ENCODE measurements at places on chromosomes 7 and 10. TPM values are rescaled to one million over a fixed set of nuclear protein-coding genes. Genes with fewer than 3 reads are reported as not detected.
A peak's percentile ranks its signal among the peaks of the same experiment; 100 is the strongest.

MAGI2 gene
- total RNA-seq: 7.1 TPM

SORCS3 gene
- not detected for total RNA-seq

AKR1D1 gene
- not detected for total RNA-seq

TFEC gene
- 28.4 TPM for total RNA-seq

VWC2 gene
- total RNA-seq: not detected

LRRC18 gene
- 2.6 TPM for total RNA-seq

ABCC2 gene
- total RNA-seq: under 0.01 TPM

NEUROD6 gene
- not detected for total RNA-seq

DNA sequence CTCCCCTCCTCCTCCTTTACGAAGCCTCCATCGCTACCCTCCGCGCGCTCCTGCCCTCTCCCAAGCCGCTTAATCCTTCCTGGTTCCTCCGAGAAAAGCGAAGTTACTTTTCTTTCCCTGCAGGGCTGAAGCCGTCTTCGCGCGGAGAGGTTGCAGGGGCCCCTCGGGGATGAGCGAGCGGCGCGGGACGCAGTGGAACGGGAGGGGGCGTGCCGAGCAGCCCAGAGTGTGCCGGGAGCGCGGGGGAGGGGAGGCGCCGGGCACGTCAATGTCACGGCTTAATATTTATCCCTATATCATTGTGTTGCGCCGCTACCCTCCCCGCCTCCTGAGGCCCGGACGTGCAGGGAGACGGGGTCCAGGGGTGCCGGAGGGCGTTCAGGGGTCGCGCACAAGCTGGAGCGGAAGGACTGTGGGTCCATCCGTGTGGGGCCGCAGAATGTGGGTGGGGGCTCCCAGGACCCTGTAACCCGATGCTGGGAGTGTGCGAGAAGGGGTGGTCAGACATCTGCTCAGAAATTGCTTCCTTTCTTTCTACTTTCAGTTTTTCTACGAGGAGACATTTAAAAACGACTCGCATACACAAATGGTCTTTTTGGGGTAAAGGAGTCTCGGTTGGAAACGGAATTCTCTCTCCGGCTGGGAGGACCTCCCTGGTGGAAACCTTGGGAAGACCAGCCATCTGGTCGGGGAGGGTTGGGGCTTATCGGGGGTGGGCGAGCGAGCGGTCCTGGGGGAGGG, 2.4 kb downstream of the CDK6 start:
- DNase-seq: peak; percentile 96
- peaks cover 50% of the 10 kb centered on the region for H3K4me1 ChIP-seq
- peak overlapping the region; percentile 64 for H3K4me3 ChIP-seq
- no peaks in the 10 kb centered on the region for H3K36me3 ChIP-seq
- peak overlapping the region; percentile 92 for H3K27ac ChIP-seq

DNA sequence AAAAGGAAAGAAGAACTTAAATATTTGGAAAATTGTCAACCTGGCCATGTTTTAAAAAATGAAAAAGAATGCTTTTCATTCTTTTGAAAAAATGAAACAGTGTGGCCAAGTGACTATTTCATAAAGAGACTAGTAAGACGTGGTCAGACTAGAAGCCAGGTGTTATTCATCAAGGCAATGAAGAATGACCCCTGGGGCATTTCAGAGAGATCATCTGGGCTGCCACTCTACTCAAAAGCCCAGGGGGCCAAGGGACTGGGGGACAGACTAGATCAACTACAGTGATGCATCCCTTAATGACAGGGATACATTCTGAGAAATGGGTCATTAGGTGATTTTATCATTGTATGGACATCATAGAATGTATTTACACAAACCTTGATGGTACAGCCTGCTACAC, 199.4 kb downstream of the STK31 start:
- no peaks in the 10 kb centered on the region for H3K4me1 ChIP-seq
- no peak for DNase-seq
- H3K4me3 ChIP-seq: no peak overlapping the region
- no peaks in the 10 kb centered on the region for H3K36me3 ChIP-seq
- no peaks in the 10 kb centered on the region for H3K27me3 ChIP-seq
- no peak overlapping the region for H3K27ac ChIP-seq

- no peak overlapping the region for H3K27ac ChIP-seq
- no peak overlapping the region for H3K4me3 ChIP-seq
- H3K27me3 ChIP-seq: no peaks in the 10 kb centered on the region
These were observed 245.0 kb upstream of the SORCS1 start for GRCh38 chr10:107409522-107409921.

- H3K36me3 ChIP-seq: no peaks in the 10 kb centered on the region
- H3K27ac ChIP-seq: no peak overlapping the region
These were observed 58.0 kb downstream of the LSMEM1 start for GRCh38 chr7:112538726-112539255.

- H3K27ac ChIP-seq: no peak overlapping the region
- H3K4me1 ChIP-seq: peaks cover 24% of the 10 kb centered on the region
- H3K4me3 ChIP-seq: peak overlapping the region; percentile 59
These were observed 523 bp upstream of the CDH23 start for GRCh38 chr10:71396084-71396710.

GRCh38 chr7:46247664-46248063, 326.6 kb upstream of the IGFBP3 start:
- no peak overlapping the region for H3K27ac ChIP-seq
- H3K36me3 ChIP-seq: no peaks in the 10 kb centered on the region
- no peak overlapping the region for H3K4me3 ChIP-seq
- no peaks in the 10 kb centered on the region for H3K27me3 ChIP-seq

- no peak overlapping the region for H3K4me3 ChIP-seq
- H3K27ac ChIP-seq: no peak overlapping the region
- H3K4me1 ChIP-seq: peaks cover 5% of the 10 kb centered on the region
- DNase-seq: no peak
These were observed 2.4 kb downstream of the CD36 start for GRCh38 chr7:80640846-80641245.

- H3K36me3 ChIP-seq: no peaks in the 10 kb centered on the region
- H3K4me3 ChIP-seq: no peak overlapping the region
These were observed 39.2 kb downstream of the ELFN1 start for GRCh38 chr7:1709281-1709680.

DNA sequence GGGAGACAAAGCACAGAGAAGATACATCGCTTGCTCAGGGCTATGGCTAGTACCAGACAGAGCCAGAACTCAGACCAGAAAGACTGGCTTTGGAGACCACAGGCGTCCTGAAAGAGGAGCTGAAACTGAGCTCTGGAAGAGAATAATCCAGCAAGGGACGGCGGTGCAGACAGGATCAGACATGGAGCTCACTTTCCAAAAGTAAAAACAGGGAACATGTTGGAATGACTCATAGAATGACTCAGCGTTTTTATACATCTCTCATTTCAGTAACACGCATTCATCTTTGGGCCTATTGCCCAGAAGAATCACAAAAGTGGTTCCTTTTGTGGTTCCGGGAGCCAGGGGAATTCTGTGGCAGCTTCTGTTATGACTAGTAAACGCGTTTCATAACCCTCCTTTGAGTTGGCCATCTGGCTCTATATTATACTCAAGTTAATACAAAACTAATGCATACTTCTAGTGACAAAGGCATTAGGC, 37.2 kb downstream of the PLEKHS1 start:
- DNase-seq: no peak
- H3K4me3 ChIP-seq: no peak overlapping the region
- H3K36me3 ChIP-seq: no peaks in the 10 kb centered on the region
- H3K27me3 ChIP-seq: no peaks in the 10 kb centered on the region
- peak overlapping the region; percentile 61 for H3K27ac ChIP-seq
- H3K4me1 ChIP-seq: no peaks in the 10 kb centered on the region

DNA sequence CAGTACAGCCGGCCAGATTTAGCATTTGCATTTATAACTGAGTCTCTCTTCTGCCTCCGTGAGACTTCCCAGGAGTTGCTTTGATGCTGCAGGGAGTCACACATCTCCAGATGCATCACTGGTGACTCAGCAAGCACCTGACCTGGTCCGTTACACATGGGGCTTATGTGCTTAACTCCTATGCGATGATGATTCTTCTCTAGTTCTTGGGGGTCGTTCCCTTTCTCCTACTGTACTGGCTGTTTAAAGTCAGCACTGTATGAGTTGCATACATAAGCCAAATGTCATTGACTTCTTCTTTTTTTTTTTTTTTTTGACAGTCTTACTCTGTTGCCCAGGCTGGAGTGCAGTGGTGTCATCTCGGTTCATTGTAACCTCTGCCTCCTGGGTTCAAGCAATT, 13.0 kb upstream of the AKR1E2 start:
- H3K27me3 ChIP-seq: no peaks in the 10 kb centered on the region
- peaks cover 4% of the 10 kb centered on the region for H3K4me1 ChIP-seq
- H3K4me3 ChIP-seq: no peak overlapping the region

DNA sequence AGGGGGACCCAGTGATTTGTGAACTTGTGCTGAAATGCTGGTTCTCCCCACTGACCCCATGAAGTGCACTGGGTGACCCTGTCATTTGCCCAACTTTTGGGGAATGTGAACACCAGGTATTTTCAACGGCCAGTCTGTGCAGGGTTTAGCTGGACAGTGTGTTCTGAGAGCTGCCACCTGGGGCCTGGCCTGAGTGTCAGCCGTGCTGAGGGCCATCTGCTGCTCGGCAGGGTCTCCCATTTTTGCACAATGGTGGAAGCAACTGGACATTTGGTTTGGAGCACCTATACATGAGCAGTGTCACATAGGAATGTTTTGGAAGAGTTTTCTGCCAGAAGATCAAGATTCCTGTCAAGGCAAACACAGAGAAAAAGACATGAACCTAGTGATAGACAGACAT, 5.2 kb downstream of the CHN2 start:
- DNase-seq: no peak
- H3K27ac ChIP-seq: no peak overlapping the region
- no peaks in the 10 kb centered on the region for H3K36me3 ChIP-seq
- H3K27me3 ChIP-seq: peaks cover 20% of the 10 kb centered on the region
- no peak overlapping the region for H3K4me3 ChIP-seq

DNA sequence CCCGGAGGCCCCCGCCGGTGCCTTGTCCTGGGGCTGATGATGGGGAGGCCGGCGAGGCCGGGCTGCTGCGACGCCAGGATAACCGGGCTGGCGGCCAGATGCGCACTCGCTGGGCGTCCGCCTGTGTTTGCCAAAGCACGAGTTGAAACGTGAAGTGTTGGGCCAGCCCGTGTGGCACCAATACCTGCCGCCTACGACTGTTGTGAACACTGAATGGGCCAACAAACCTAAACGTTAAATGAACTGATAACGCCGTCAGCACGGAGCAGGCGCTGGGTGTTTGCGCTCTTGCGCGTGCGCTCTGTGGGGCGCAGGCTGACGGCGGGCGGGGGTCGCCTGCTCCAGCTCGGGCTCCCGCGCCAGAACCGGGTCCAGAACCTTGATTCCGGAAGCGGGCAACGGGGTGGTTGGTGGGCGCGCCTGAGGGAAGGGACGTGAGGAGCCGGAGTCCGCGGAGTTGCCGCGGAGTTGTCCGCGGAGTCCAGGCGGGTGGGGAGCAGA, 658 bp downstream of the CYP2E1 start:
- H3K4me1 ChIP-seq: peaks cover 28% of the 10 kb centered on the region
- peaks cover 57% of the 10 kb centered on the region for H3K27me3 ChIP-seq
- DNase-seq: no peak
- H3K27ac ChIP-seq: peak overlapping the region; percentile 55

- no peak for DNase-seq
- no peaks in the 10 kb centered on the region for H3K27me3 ChIP-seq
- H3K27ac ChIP-seq: no peak overlapping the region
- no peaks in the 10 kb centered on the region for H3K4me1 ChIP-seq
These were observed 30.8 kb upstream of the CHST15 start for GRCh38 chr10:124124123-124124768.

Data from stomach (tissue), 19 donors.